ENCODE measurements at places on chromosomes 2 and 18.

DNA sequence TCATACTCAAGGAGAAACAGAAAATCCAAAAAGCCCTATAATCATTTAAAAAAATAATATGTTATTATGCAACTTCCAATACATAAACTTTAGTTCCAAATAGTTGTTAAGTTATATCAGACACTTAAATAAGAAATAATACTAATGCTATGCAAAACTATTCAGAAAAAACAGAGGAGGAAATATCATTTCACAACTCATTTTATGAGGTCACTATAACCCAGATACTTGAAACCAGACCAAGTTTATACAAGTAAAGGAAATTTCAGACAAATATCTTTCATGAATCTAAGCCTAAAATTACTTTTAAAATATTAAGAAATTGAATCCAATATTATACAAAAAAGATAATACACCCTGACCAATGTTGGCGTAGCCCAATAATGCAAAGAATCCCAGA, 260.8 kb downstream of the CD226 start:
- no peak for DNase-seq

GRCh38 chr2:233429175-233429897, 75.0 kb downstream of the DGKD start:
- DNase-seq: no peak

GRCh38 chr18:23802817-23803216, 113.6 kb downstream of the LAMA3 start:
- DNase-seq: no peak

GRCh38 chr2:55168221-55169154, 63.6 kb downstream of the CLHC1 start:
- no peak for DNase-seq

GRCh38 chr2:170509452-170510193, 205.5 kb upstream of the SP5 start:
- DNase-seq: no peak

DNA sequence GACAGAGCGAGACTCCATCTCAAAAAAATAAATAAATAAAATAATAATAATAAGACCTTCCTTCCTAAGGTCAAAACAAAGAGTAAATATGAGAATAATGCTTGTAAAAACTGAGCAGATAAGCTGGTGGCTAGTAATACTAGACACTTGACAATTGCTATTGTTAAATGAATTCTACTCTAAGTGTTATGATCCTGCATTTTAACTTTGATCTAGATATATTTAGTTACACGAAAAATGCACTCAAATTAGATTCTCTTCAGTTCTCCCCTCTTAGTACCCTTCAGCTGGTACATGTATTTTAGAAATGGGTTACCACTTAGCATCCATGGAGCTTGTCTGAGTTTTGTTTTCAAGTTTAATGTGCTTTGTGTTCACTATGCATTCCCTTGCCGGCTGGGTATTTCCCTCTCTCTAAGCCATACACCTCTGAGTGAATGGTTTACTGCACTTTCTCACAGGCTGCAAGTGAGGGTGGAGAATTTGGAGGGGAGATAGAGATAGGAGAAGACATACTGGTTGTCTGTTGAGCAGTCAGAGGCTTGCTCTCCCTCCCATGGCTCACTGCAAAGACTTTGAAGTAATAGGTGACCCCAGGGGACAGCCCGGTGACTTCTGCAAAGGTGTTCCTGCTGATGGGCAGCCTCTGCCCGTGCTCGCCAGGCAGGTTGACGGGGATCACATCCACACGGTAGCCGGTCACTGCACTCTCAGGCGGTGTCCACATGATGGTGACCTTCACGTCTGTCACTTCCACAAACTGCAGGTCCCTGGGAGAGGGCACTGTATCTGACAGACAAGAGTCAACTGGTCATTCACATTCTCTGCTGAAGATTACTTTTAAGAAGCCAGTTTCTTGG, 29.9 kb downstream of the FN1 start:
- DNase-seq: no peak

DNA sequence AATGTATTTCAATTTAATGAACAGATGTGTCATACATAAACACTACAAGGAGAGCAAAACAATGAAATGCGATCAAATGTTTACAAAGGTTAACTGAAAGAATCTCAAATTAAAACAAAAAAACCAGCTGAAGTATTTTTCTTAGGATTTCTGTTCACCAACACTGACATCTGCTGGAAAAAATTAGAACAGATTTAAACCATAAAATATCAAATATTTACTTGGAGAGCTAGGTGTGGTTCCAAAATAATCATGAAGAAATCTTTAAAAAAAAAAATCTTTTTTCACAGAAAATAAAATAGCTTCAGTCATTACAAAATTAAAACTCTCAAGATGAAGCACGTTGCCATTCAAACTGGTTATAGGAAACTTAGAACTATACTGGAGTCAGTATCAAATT, 13.8 kb downstream of the MMADHC start:
- DNase-seq: no peak

GRCh38 chr2:145524836-145525235, 1004.9 kb upstream of the ZEB2 start:
- no peak for DNase-seq

DNA sequence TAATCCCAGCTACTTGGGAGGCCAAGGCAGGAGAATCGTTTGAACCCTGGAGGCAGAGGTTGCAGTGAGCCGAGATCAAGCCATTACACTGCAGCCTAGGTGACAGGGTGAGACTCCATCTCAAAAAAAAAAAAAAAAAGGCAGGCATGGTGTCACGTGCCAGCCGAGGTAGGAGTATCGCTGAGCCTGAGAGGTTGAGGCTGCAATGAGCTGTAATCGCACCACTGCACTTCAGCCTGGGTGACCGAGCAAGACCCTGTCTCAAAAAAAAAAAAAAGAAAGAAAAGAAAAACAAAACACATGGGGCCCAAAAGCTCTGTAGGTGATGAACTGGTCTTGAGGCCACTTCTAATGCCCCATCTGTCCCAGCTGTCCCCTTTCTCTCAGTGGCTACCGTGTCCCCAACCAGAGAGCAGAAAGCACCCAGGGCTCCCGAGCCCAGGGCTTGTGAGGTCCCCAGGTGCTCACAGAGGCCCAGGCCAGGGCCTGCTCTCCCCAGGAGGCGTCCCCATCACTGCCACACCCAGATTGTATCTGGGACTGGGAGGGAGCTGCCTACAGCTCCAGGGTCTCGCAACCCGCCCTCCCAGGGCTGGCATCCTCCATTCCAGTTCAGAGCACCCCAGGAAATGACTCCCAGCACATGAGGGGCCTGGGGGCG, 8.5 kb downstream of the KLHL30 start:
- no peak for DNase-seq

GRCh38 chr18:74902147-74902455, 304.4 kb downstream of the ZNF407 start:
- no peak for DNase-seq

- DNase-seq: no peak
Measured at GRCh38 chr2:237287872-237288271, 126.1 kb downstream of the COL6A3 start.

DNA sequence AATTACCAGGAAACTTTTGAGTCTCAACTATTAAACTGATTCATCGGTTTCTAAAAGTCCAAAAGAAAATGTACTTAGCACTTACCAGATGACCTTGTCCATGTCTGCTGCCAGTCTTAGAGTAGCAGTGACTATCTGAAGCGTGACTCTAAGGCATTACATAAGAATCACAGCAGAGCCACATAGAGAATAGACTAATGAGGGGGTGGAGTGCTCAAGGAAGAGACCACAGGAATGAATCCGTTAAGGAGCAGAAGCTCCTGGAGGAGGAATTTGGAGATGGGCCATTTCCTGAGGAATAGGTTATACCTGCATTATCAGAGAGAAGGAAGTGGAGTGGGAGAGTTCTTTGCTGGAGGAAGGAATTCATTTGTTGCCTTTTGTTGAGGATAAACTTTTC, 116.0 kb downstream of the MAP3K20 start:
- DNase-seq: no peak

- no peak for DNase-seq
Measured at GRCh38 chr2:78068808-78069207, 546.6 kb upstream of the LRRTM4 start.

DNA sequence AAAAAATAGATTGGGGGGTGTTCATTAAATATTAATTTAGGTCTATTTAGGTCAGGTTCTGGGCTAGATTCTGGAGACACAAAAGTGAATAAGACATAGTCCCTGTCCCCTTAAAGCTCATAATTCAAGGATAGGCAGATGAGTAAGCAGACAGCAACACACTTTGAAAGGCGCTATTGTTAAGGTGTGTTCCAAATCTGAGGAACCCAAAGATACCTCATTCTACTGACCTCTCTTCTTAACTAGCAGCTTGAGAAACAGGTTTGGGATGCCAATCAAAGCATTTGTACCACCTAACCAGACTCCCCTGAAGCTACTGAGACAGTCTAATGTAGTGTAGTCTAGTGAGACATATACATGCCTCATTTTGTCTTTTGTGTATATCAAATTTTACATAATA, 34.8 kb downstream of the SEMA4F start:
- DNase-seq: no peak

DNA sequence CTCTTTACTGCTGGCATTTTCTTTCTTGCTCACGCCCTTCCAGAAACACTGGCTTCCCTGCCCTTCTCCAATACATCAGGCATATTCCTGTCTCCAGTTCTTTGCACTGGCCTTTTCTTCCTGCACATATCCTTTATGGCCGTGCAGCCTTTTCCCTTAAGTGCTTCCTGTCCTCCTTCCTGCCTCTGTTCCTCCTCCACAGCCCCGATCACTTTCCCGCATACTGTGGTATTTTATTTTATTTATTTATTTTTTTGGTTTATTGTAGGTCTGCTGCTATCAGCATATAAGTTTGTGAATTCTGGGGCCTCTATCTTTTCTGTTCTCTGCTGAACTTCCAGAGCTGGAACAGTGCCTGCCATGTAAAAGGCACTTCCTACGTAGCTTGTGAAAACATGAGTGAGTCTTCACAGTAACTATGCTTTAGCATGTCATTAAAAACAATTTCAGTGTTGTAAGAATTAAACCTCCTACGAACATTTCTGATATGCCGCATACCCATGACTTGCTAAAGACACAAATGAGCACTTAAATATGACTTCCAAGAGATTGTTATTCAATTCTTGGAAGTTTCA, 289.1 kb downstream of the TRIB2 start:
- DNase-seq: no peak

- no peak for DNase-seq
Measured at GRCh38 chr2:119294671-119295070, 71.0 kb downstream of the STEAP3 start.

DNA sequence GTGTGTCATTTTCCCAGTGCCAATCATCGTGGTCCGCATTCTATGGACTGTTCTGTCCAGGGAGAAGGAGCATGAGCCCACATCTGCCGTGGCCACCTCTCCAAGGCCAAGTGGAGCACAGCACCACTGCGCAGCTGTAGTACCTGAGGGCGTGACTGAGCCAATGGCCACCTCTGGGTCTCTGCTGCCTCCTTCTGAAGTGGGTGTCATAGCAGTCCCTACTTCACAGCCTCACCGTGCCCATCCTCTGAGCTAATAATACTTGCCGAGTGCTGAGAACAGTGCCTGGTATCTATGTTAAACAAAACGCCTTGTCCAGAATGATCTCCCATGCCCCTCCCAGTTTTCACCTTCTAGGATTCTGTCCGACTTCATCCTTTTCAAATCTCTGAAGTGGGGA, 256.1 kb downstream of the PRKCE start:
- no peak for DNase-seq

DNA sequence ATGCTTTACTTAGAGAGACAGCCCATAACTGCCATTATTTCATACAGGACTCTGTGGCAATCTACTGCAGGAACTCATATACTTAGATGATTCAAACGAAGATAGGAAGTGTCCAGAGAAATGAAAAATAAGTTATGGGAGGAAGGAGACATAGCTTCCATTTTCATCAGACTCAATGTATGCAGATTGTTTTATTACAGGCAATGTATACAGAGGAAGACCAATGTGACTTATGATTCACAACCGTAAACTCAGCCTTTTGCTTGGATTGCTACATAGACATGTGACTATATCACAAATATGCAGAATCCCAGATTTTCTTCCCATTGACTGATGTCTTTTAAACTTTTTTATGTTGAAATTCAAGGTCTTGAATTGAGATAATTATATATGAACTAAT, 793.4 kb downstream of the SATB2 start:
- DNase-seq: no peak

GRCh38 chr2:156037482-156037881, 295.0 kb downstream of the NR4A2 start:
- DNase-seq: no peak

DNA sequence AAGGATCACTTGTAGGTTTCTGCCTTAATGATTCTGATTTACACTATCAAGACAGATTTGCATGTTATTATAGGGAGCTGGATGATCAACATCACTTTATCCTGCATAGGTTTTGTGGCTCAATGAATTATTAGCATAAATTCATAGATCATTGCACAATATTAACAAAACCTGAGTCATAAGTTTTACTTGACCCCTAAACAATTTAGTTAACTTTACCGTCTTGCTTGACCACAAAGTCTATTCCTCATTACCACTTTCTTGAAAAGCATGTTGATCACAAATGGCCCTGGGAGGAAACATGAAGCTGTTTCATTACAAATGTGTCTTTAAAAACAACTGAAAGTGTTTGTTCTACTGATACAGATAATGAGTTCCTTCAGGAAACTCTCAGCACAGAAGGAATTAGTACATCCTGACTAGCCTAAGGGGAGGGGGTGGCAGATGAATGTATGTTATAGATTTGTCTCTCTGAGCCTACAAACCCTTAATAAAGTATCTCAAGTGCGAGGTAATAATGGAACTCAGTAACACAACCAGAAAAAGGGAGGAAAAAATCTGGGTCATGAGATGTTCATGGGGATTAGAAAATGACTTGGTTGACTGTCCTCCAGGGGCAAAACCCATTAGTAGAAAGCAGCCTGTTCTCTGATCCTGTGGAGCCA, 303.4 kb downstream of the PIK3C3 start:
- DNase-seq: no peak

DNA sequence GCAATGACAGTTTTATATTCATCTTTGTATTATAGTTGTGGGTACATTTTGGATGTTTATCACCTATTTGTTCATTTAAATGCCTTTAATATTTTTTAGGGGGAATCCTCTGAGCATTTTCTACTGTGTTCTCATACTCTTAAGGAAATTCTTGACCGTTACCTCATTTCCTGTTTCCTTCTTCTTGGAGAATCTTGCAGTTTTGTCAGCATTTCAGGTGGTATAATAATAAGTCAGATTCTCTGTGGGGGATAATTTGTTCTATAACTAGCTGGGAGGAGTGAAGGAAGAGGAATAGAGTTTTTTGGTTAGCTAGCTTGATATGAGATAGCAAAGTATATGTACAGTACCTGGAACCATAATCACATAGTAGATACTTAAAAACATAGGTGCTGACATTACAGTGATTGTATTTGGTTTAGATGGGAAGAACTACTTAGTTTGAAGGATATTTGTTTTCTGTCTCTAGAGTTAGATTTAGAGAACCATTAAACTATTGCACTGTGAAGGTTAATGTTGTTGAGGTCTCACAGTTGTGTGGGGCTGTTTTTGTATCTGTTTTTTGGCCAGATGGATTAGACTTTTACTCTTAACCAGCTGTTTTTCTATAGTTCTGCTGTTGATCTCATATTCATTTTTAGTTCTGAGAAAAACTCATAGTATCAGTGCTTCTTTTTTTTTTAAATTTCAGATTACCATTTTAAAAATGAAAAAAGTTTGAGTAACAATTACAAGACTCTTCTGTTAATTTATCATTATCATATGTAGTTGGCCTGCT, 14.2 kb downstream of the MTX2 start:
- no peak for DNase-seq

All from activated naive CD8-positive, alpha-beta T cell treated with anti-CD3 and anti-CD28 coated beads for 36 hours (primary cell).